ENCODE measurements at places on chromosomes 7 and 10. TPM values are rescaled to one million over a fixed set of nuclear protein-coding genes. Genes with fewer than 3 reads are reported as not detected.

The FGFBP3 gene
- 2.4 TPM for polyA plus RNA-seq

The RASSF4 gene
- not detected for polyA plus RNA-seq

The CACNB2 gene
- polyA plus RNA-seq, result not detected

The AQP1 gene
- polyA plus RNA-seq, result 6.7 TPM

The ALOX5 gene
- polyA plus RNA-seq, result 1.6 TPM

The AS3MT gene
- 0.58 TPM for polyA plus RNA-seq

The ADAM8 gene
- polyA plus RNA-seq, result 7.2 TPM

GRCh38 chr7:101125989-101126650 is 784 bp upstream of the SERPINE1 start:
- no peak for DNase-seq

DNA sequence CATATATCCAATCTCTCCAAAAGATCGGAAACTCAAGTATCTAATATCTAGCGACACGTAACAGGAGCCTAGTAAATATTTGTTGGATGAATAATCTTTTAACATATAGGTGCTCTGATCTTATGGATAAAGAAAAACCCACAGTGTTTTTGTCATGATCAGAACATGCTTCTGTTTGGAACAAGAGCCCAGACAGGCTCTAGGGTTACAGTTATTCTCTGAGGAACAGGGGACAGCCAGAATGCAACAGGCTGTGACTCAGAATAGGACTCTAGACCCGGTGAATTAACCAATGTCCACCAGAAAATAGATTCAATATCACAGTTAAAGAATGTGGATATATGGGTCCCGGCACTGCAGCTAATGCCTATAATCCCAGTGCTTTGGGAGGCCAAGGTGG is 296.1 kb upstream of the FZD8 start:
- DNase-seq, result no peak

DNA sequence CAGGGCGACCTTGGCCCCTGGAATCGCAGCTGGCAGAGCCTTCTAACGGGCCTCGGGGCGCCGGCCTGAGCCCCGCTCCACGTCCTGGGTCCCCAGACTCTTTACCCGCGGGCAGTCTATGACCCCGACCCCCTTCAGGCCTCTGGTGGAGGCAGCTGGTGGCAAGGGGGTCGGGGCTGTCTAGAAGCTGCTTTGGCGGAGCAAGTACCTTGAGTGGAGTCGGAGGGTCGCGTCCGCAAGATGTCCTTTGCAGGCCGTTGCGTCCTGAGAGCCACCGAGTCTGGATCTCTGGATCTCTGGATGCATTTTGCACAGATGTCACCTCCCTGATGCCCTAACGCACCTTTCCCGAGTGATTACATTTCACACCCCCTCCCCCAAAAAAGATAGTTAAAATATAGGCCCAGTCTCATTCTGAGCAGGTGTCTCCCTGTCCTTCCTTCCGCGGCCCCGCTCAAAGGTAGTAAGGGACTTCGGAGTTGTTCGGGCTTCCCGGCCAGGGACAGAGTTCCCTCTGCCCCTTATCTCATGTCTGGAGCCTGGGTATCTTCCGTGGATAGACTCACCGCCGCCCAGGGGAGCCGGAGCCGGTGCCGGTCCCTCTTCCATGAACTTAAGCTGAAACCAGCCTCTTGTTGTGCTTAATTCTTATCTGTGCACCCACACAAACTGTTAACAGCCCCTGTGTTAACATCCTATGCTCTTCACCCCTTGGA is 457 bp downstream of the ACADSB start:
- DNase-seq, result peak; percentile 50

DNA sequence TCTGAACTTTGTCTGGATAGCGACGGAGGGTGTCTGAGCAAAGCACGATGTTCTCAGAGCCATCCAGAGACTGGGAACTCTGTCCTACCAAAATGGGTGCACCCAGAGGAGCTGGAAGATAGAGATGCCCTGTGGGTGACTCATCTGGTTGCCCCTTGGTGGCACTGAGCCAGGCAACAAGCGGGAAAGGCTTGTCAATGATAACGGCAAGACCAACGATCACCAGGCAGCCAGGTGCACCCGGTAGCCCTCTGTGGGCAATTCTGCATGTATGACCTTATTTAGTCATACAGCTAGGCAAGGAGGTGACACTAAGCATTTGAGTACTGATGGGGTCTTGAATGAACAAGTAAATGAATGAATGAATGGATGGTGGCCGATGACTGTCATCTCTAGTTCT is 2.8 kb upstream of the ELN start:
- no peak for DNase-seq

DNA sequence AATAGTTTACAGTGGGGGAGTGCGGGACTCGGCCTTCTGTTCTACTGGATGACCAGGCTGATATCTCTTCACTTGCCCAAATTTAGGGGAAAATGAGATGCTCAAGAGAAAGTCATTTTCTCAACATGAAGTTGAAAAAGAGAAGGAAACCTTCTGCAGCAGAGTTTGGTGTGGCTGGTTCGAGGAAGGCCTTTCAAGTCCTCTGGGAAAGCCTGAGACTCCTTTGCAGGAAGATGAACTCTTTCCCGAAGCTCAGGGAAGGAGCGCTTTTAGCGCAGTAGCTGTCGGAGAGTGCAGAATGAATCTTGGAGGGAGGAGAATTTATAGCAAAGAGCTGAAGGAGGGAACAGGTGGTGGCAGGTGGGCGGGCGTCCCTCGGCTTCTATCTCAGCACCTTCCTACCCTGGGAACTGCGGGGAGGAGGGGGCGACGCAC is at the start of gene ATOH7:
TSS of gene ATOH7 (minus strand) at position 297 of the 435 bp plus-strand sequence. CDS start 436 bp downstream, outside the sequence.
- DNase-seq, result no peak

- no peak for DNase-seq
Observed at GRCh38 chr10:19817231-19817933, 1.1 kb downstream of the PLXDC2 start.

DNA sequence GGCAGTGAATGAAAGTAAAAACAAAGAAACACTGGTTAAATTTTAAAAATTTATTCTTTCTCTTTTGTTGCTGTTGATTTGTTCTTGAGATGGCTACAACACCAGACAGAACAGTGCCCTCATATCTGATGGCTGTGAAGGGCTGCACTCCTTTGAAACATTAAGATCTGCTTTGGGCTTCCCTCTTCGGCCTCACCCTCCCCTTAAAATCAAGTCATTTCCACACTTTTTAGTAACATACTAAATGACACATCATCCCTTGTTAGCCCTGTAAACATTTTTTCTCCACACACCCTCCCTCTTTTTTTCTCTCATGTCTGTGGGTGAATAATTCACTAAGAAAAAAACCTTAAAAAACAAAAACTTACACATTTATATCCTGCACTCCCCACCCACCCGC is 16.4 kb downstream of the IRF5 start:
- no peak for DNase-seq

- DNase-seq, result no peak
Observed at GRCh38 chr10:77744245-77744644, 106.6 kb upstream of the KCNMA1 start.

- DNase-seq, result peak; percentile 67
Observed at GRCh38 chr7:157339777-157340677, 3.2 kb downstream of the DNAJB6 start.

Data from K562 (cell line).